ENCODE measurements at places on chromosomes 16 and 17.

- peak; percentile 61 for DNase-seq
Observed at GRCh38 chr16:1048442-1049112, 24.0 kb upstream of the SSTR5 start.

- DNase-seq: no peak
Observed at GRCh38 chr17:50511058-50511457, 2.8 kb downstream of the MYCBPAP start.

GRCh38 chr17:73447319-73447718 lies 135.5 kb upstream of the CDC42EP4 start:
- DNase-seq: no peak

DNA sequence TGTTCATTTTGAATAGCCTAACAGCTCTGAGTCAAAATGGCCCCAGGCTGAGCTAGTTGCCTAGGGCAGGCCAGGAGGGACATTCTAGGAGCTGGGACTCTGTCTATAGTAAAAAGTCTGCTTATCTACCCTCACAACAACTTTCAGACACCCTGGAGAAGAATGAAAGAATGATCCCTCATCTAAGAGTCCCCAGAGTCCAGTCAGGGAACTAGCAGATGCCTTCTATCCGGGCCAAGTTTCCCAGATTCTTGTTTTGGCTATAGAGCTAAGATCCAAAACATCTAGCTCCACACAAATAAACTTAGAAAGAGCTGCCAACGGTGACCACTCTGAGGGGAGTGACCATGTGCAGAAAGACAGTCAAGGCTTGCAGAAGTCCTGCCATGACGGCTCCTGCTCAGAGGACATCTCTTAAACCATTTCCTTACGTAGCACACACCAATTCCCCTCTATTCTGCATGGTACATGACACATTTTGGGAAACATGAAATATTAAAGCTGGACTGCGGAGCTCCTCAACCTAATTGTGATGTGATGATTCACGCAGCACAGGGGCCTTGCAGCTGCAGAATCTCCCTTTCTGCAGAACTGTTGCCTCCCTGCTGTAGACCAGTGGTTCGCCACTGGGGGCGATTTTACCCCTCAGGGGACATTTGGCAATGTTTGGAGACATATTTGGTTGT lies 24.2 kb downstream of the FAM20A start:
- DNase-seq: no peak

DNA sequence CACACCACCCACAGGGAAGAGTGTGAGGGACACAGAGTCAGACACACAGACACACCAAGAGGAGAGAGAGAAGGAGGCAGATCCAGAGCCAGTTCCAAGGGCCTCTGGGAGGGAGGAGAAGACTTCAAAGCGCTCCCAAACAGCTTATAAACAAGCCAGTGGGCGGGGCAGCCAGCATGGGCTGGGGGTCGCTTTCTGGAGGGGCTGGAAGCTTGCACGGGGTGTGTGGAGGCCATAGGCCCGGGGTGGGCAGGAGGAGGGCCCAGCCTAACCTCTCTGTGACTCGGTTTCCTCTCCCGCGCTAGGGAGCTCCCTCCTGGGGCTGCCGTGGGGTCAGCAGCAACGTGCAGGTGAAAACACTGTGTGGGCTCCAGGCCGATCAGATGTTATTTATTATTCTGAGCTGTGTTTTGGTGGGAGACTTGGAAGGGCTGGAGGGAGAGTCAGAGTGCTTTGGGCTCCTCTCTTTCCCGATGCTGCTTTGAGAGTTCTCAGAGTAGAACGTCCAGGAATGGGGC lies 2.5 kb upstream of the WFIKKN2 start:
- DNase-seq: no peak

GRCh38 chr16:48596326-48596725 lies 13.7 kb downstream of the N4BP1 start:
- no peak for DNase-seq

GRCh38 chr16:11632455-11632939 lies 35.8 kb upstream of the SNN start:
- peak; percentile 68 for DNase-seq

DNA sequence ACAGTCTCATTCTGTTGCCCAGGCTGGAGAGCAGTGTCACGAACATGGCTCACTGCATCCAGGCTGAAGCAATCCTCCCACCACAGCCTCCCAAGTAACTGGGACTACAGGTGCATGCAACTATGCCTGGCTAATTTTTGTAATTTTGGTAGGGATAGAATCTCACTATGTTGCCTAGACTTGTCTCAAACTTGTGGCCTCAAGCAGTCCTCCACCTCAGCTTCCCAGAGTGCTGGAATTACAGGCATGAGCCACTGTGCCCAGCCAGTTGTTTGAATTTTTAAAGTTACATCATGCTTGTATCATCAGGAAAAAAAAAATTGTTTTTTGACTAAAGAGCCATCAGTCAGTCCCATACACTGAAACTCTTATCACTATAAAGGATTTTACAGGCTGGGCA lies 17.1 kb upstream of the VPS4A start:
- DNase-seq: no peak

- no peak for DNase-seq
Observed at GRCh38 chr16:75096656-75097055, 19.9 kb downstream of the LDHD start.

DNA sequence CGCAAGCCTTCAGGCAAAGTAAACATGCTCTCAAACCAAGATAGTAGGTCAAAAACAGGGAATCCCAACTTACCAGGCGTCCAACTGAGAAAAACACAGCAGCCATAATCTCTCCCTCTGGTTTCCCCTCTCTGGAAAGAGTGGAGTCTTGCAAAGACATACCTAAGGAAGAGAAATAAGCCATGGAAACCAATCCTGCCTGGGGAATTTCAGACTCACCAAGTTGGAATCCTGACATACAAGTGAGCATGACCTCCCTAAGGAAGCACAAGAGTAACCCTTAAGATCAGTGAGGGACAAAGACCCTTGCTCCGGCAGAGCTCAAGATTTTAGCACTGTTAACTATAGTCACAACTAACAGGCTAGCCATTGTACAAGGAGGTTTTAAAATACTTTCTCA lies 4.1 kb downstream of the ZNF624 start:
- no peak for DNase-seq

DNA sequence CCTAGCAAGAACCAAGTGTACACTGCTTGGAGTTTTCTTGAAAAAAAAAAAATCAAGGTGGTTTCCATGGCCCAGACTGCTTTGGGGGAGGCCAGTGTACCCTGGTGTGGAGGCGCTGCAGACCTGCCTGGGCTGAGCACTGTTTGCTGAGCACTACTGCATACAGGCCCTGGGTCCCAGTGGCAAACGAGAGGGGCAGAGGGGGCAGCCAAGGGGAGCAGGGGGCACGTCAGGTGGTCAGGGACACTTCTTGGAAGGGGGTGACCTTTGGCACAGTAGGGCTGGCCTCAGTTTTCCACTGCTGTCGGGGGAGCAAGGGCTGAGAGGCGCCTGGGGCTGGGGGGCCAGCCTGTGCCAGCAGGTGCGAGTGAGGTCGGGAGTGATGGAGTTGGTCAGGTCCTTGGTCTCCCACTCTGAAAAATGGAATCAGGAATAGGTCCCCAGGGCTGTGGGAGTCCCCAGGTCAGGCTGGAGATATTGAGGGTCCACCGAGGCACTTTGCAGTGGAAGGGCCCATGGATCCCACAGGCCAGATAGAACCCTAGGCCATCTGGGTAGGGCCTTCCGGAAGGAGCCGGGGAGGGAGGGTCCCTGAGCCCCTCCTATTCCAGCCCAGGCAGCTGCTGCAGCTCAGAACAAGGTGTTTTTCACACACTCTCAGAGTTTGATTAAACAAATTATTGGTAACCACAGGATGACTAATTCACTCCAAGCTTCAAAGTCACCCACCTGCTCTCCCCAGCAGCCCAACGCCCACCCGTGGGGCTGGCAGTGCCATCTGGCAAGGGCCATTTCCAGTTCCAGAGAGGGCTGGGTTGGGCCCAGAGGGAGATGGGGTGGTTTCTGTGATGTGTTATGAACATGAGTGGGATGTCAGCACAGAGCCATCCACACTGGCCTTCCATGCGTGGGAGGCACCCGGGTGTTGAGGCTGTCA lies 3.5 kb downstream of the ZFPM1 start:
- DNase-seq: no peak

- DNase-seq: no peak
Observed at GRCh38 chr16:65113441-65113840, 8.4 kb downstream of the CDH11 start.

- DNase-seq: no peak
Observed at GRCh38 chr16:30399435-30400186, 4.4 kb downstream of the ZNF48 start.

DNA sequence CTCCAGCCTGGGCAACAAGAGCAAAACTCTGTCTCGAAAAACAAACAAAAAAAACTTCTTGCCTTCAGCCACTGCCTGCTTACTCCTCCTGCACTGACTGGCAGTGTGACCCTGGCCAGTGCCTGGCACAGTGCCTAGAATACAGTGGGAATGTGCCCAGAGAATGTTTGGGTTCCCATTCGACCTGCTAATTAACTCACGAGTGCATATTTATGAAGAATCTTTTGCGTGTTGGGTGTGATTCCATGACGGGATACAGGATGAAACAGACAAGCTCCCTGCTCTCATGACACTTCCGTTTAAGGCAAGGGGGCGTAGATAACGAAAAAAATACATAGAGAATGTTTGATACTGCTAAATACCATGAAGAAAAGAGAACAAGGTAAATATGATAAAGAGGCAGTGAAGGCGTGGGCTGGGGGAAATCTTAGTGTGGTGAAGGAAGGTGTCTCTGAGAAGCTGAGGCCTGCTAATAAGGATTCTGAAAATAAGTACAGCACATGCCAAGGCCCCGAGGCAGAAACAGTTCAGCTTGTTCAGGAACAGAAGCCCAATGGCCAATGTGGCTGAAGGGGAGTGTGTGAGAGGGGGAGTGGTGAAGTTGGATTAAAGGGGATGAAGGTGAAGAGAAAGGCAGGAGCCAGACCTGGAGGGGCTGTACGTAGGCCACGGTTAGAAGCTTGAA lies 4.3 kb downstream of the ABI3 start:
- DNase-seq: no peak

- no peak for DNase-seq
Observed at GRCh38 chr17:75130632-75131277, 787 bp downstream of the NT5C start.

DNA sequence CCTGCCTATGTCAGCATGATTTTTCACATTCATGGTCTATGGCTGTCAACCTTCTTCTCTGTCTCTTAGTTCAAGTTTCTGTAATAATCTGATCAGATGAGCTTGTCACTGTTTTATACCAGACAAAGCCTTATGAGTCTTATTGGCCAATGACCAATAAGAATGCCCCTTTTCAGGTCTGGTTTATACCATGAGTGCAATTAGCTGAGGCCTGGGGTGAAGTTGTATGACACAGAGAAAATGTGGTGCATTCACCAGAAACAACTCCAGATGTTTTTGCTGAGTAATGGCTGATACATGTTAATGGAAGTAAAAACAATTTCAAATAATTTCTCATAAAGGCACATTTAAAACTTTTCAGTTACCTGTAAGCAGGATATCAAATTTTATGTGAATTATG lies 218.6 kb upstream of the CDH8 start:
- no peak for DNase-seq

- DNase-seq: no peak
Observed at GRCh38 chr17:65184235-65184959, 47.2 kb downstream of the RGS9 start.

- no peak for DNase-seq
Observed at GRCh38 chr17:38605841-38606645, at the start of gene SRCIN1. Gene SRCIN1 (minus strand): TSS chr17:38605952. CDS start chr17:38605705, 247 bp downstream.

- DNase-seq: no peak
Observed at GRCh38 chr17:49548506-49549310, 27.0 kb upstream of the NXPH3 start.

GRCh38 chr17:4554441-4554996 lies 665 bp downstream of the MYBBP1A start:
- DNase-seq: no peak

DNA sequence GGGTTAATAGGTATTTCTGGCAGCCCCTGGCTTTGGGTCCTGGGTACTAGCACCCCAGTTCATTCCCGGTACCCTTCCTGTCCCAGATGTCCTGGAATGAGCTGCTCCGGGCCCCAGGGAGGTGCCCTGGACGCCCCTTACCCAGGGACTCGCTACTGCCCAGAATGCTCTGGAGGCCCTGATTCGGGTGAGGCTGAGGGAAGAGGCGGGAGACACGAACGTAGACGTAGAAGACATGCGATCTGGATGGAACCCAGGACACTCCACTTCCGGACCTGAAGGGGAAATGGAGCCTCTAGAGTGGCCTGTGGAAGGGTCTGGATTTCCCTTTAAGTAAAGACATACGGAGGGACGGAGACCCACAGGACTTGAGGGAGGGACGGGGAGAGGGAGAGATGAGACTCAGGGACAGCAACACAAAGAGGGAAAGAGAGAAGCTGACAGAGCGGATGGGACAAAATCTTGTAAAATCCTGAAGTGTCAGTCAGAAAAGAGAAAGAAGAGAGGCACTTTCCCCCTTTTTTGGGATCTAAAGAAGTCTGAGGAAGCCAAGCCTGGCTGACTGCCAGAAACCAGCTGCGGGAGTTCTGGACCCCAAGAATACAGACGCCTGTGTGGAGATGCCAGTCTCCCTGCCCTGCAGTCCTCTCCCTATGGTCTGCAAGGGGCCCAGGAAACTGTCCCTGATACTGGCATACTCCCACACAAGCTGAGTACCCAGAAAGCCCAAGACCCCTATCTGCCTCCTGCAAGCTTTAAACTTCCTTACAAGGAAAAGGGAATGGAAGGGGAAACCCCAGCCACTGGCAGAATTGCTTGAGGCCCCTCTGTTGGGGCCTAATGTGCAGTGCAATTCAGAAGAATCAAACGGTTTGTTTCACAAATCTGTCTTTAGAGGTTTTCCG lies 1.0 kb upstream of the HOXB13 start:
- DNase-seq: no peak

GRCh38 chr17:40179923-40180659 lies 2.8 kb downstream of the RAPGEFL1 start:
- DNase-seq: no peak

- no peak for DNase-seq
Observed at GRCh38 chr16:3032624-3033023, 4.1 kb downstream of the BICDL2 start.

DNA sequence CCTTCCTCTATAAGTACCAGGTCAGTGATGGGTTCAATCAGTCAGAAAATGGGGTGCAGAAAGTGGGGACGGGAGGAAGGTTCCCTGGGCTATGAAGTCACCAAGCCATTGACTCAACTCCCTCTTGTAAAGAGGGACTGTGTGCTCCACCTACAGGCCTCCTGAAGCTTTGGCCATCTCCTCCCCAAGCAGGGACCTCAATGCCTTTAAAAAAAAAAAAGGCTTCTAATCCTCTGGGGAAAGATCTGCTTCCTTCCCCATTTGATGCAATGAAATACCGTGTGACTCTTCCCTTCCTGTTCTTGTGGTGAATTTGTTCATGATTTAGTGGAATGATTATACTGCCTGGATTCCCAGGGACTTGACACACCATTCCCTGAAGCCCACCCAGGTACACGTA lies 30.8 kb downstream of the VWA3A start:
- no peak for DNase-seq

GRCh38 chr16:30934827-30935557 lies 11.6 kb downstream of the FBXL19 start:
- no peak for DNase-seq
